Myocyte (in vitro differentiated cells): ENCODE measurements at places on chromosomes 6 and 20.

- DNase-seq, result peak; percentile 18
These were observed 20.9 kb downstream of the SCAF8 start for GRCh38 chr6:154754152-154754551.

- peak; percentile 41 for DNase-seq
These were observed 63.1 kb downstream of the TTI1 start for GRCh38 chr20:37969949-37970855.

GRCh38 chr6:133756078-133756695 lies 132.7 kb upstream of the TCF21 start:
- peak; percentile 43 for DNase-seq

GRCh38 chr6:124064317-124065113 lies 260.9 kb downstream of the NKAIN2 start:
- no peak for DNase-seq

DNA sequence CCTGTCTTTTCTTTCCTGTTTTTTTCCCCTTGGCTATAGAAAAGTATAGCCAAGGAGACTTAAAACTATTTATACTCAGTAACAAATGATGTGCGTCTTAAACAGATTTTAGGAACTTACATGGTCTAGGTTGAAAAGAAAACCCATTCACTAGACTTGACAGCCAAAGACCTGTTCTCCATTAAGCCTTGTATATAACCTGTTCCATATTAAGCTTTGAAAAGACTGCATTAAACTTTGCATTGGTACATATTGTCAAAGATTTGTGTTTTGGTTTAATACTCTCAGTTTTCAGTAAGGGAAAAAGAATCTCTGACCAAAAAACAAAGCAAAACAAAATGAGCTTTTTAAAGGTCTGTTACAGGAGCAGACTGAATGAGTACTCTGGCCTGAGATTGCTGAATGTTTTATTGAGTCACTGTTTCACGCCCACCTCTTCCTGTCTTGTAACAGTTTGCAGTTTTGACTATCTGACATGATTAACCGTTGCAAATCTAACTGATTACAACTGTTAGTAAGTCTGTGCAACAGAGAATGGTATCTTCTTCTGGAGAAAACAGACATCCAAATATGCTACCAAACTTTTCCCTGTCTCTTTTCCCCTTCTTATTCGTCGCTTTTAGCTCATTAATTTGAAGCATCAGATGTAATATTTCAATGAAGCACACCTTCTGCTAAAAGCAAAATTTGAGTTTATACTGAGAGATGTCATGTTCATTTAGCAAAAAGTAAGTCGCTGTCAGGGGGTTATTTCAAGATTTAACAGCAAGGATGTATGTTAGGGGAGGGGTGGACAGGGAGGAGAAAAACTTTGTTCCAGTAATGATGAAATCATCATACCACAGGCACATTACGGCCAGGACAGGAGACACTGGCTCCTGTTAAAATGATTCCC lies 59.1 kb upstream of the SUPT3H start:
- DNase-seq, result no peak

DNA sequence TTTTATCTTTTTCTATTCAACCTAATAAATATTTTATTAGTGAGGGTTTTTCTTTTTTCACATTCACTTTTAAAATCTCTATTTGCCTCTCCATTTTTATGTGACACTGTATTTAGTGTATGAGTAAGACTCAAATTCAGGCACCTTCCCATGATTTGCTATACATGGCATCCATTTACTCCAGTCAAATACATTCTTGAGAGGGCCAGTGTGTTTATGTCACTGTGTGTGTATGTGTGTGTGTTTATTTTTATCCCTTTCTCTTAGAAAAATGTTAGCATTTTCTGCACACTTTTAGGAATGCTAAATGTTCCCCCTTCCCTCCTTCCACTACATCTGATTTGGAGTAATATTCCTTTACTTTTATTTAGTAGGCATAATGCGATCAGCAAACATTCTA lies 290.0 kb downstream of the PACRG start:
- no peak for DNase-seq

GRCh38 chr20:58818586-58819285 lies 32.0 kb downstream of the GNAS-AS1 start:
- peak; percentile 91 for DNase-seq

DNA sequence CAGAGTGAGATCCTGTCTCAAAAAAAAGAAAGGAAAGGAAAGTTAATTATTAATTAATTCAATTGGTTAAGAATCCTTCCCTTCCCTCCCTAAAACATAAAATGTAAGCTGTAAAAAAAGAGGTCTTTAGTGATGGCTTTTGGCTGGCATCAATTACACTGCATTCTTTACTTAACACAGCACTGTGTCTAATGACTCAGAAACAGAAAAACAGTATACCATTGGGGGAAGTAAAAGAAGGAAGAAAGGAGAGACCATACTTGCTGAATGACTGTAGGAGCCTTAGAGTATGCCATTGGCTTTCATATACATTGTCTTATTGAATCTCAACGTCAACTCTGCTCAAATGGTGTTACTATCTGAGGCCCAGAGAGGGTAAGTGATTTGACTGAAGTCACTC lies 18.3 kb upstream of the CITED2 start:
- no peak for DNase-seq

- peak; percentile 27 for DNase-seq
These were observed 23.5 kb upstream of the CTNNBL1 start for GRCh38 chr20:37670351-37670791.

- DNase-seq, result peak; percentile 96
These were observed at the start of gene FUCA2 for GRCh38 chr6:143510991-143511891. FUCA2 (minus strand) TSS chr6:143511720; CDS start chr6:143511634, 86 bp downstream.

DNA sequence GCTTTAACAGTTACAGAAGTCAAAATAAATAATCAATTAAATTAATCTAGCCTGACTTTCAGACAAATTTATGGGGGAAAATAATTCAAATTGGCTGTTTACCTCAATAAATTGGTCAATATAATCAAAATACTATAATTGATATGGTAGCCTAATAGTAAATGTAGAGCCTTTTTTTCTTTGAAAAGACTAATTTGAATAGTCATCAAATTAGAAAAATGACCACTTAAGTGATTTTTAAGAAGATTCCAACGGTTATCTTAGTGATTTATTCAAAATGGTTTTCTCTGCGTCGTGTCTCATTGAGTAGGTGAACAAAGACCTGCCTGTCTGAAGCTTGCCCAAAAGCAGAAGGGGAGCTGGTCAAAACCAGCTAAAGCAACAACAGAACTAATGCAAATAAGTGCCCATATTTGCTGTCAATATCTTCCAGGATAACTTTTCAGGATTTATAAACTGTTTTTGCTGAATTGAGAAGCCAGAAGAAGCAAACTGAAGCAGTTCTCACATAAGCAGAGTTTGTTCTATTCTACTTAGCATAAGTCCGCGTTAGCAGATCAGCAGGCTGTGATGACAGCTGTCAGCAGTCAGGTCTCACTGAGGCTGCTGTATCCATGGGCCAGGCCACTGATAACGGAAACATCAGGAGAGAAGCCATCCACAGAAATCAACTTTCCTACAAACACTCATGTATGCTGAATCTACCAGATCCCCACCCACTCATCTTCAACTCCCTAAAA lies 7.0 kb downstream of the RCAN2 start:
- no peak for DNase-seq

- DNase-seq, result no peak
These were observed 298.8 kb downstream of the ZNF217 start for GRCh38 chr20:53294804-53295203.

- no peak for DNase-seq
These were observed 551.3 kb upstream of the EPHA7 start for GRCh38 chr6:93970684-93971083.

DNA sequence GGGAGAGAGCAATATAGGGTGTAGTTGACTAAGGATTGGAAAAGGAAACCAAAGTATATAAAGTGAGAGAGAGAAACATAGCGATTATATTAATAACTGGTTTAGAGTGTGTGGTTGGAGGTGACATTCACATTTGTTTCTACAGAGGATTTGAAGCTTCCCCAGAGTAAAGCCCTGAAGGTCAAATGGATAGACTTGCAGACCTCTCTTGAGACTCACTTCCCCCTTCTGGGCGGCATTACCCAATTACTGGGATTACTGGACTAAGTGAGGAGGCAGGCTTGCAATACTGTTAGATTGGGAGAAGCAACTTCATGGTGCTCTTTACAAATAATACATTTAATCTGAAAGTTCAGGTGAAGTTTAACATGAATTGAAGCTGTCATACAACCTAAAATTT lies 10.7 kb downstream of the FIG4 start:
- no peak for DNase-seq

- DNase-seq, result no peak
These were observed 132.9 kb upstream of the THBS2 start for GRCh38 chr6:169386411-169387057.

DNA sequence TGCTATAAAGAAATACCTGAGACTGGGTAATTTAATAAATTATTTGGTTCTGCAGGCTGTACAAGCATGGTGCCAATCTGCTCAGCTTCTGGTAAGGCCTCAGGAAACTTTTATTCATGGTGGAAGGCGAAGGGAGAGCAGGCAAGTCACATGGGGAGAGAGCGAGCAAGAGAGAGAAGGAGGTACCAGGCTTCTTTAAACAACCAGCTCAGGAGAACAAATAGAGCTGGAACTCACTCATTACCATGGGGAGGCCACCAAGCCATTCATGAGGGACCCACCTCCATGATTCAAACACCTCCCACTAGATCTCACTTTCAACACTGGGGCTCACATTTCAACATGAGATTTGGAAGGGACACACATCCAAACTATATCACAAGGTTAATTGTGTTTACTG lies 44.9 kb upstream of the CRISP1 start:
- no peak for DNase-seq

GRCh38 chr6:111727041-111727440 lies 121.4 kb upstream of the TRAF3IP2 start:
- peak; percentile 28 for DNase-seq

DNA sequence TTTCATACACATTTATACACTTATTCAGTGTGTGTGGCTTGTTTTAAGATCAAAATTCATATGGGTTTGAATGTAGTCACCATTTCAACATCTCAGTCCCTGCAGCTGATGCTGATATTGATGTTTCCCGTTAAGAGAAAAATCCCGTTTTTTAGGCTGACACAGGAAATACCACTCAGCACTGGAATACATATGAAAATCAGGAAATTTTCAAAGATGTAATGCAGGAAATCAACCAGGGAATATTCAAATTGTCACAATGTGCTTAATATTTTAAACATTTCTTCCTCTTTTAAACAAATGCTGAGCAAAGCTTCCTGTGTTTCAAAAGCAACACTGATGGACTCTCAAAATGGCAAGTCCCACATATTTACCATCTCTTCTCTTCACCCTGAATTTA lies 94.5 kb upstream of the MARCKS start:
- no peak for DNase-seq

GRCh38 chr6:19869464-19869863 lies 32.3 kb downstream of the ID4 start:
- no peak for DNase-seq

DNA sequence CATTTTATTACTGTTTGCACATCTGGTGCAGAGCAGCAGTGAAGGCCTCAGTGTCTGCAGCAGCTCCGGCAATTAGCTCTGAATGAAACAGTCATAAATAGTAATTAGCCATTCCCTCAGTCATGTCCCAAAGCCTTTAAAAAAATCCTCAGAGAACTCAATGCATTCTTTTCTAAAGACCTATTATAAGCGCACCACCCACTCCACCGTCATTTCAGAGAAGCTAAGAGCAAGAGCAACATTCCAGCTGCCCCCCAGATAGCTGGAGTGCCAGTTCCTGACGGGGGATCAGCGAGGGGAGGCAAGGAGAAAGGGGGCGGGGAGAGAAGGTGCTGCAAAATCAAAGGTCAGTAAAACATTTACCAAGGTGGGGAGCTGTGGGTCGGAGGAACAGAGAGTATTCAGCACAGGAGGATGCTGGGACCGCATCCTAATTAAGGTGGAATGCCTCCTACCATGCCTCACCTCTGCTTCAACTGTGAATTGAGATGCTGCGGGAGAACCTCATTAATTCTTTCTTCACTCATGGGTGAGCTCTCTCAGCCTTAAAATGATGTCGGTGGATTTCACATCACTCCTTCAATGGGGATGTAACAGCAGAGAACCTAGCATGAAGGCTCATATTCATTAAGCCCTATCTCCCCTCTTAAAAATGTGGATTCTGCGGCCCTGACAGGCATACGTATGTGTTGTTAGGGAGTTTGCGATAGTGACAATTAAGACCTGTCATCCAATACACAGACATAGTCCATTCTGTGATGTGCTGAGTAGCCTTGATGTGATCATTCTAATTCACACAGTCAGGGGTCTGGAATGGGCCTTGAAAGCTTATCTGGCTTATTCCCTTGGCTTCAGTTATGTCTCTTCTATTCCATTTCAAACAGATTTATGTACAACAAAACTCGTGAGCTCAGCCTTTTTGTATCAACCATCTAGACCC lies 469.5 kb upstream of the NRSN1 start:
- no peak for DNase-seq

DNA sequence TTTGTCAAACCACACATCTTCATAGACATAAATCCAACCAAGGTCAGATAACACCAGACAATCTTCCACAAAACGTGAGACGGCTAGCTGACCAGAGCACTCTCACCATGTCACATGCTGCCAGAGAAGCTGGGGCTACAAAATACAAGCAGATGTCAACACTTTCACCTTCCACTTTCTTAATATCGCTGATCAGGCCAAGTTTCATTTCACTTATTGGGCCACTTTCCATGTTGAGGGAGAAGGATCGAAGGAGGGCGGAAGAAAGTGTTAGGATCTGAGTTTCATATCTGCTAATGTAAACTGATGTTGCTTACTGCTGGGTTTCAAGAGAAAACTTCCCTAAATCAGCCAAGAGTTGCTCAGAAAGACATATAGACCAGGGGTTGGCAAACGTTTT lies 177.0 kb upstream of the PRDM1 start:
- DNase-seq, result no peak

DNA sequence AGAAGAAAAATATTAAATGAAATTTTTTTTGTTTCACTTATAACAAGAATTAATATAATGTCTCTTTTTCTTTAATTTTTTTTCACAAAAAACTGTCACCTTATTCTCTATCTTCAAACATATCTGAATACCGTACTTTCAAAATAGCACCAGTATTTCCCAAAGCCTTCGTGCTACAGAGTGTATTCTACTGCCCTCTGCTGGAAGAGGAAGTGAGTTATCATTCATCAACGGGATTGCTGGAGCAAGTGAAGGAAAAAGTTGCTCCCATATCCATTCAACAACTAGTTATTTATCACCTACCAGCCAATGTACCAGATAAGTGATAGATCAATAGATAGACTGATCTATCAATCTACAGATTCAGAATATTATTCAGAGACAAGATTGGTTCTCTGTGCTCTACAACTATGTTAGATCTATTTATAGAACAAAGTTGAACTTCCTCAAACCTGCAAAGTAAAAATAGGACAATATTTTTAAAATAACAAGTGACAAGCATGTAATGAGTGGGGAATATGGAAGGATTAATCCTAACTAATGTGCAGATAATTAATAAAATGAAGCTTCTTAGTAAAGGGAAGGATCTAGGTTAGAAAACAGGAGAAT lies 26.7 kb upstream of the TFAP2B start:
- DNase-seq, result peak; percentile 48

- DNase-seq, result peak; percentile 69
These were observed 129.9 kb downstream of the LPA start for GRCh38 chr6:160534050-160534696.

- DNase-seq, result peak; percentile 89
These were observed 59.9 kb upstream of the MAP7 start for GRCh38 chr6:136609873-136610706.

GRCh38 chr6:155041741-155042279 lies 46.7 kb downstream of the TIAM2 start:
- DNase-seq, result no peak

GRCh38 chr20:61821735-61822134 lies 243.9 kb downstream of the TAF4 start:
- no peak for DNase-seq

- DNase-seq, result no peak
These were observed 118.8 kb downstream of the PRDM1 start for GRCh38 chr6:106204961-106205360.
